ENCODE measurements at places on chromosomes 11 and 22.

DNA sequence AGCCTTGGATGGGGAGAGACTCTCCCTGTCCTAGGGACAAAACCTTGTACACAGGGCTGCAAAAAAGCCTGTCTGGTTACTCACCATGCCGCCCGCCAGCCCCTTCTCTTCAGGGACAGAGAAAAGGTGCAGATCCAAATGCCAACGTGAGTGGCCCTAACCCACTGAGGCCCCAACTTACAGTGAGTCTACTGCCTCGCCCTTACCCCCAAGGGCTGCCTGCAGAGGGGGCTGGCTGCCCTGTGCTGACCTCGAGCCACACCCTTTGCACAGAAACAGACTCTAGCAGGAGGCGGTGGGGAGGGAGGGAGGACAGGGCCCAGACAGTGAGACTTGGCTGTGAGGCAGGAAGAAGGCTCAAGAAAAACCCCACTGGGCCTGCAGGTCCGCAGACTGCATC, 13.6 kb upstream of the CHST1 start:
- no peak for DNase-seq

DNA sequence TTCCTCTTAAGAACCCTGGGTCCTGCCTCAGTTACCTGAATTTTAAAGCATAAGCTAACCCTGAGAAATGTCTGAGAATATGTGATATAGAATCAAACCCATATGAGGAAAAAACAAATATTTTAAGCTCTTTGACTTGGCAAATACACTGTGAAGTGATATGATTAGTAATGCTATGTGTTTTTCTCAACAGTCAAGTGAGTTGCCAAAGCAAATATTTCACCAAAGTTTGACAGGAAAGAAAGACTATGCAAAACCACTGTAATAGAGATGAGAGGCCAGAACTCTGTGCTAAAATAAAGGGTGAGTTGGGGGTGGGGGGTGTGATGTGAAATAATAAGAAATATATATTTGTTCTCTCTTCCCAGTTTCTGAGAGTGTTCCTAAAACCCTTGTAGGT, 613.5 kb upstream of the CCDC179 start:
- no peak for DNase-seq

GRCh38 chr11:87203907-87204602, 166.3 kb downstream of the TMEM135 start:
- DNase-seq = no peak

DNA sequence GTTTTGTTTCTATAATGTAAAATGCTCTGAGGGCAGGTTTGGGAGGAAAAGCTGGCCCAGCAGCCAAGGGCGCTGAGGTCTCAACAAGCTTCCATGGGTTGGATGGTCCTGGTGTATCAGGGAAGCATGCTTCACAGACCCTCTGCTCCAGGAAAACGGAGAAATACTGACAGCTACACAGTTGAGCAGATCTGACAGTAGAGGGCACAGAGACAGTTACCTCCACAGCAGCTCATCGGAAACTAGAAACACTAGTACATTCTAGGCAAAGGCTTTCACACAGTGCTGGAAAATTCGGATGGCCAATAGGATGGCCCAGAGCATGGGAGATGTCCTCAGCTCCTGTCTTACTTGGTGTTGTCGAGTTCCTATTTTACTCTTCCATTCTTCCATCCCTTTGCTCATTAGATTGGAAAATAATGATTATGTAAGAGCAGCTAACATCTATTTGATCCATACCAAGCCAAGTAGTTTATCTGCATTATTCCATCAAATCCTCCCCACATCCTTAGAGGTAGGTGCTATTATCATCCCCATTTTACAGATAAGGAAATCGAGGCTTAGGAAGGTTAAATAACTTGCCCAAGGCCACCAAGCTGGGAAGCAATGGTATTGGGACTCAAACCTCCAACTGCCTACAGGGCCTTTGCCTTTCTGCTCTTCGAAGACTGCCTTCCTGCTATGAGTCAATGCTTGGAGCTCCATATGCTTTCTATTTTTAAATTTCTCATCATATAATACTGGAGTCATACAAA, 28.3 kb downstream of the LMO2 start:
- DNase-seq = no peak

DNA sequence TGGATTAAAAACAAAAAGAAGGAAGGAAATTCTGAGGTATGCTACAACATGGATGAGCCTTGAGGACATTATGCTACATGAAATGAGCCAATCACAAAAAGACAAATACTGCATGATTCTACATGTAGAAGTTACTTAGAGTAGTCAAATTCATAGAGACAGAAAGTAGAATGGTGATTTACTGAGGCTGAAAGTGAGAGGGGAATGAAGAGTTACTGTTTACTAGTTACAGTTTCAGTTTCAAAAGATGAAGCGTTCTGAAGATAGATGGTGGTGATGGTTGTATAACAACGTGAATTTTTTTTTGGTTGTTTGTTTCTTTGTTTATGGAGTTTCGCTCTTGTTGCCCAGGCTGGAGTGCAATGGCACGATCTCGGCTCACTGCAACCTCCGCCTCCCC, 9.5 kb downstream of the OR5P2 start:
- DNase-seq = no peak

DNA sequence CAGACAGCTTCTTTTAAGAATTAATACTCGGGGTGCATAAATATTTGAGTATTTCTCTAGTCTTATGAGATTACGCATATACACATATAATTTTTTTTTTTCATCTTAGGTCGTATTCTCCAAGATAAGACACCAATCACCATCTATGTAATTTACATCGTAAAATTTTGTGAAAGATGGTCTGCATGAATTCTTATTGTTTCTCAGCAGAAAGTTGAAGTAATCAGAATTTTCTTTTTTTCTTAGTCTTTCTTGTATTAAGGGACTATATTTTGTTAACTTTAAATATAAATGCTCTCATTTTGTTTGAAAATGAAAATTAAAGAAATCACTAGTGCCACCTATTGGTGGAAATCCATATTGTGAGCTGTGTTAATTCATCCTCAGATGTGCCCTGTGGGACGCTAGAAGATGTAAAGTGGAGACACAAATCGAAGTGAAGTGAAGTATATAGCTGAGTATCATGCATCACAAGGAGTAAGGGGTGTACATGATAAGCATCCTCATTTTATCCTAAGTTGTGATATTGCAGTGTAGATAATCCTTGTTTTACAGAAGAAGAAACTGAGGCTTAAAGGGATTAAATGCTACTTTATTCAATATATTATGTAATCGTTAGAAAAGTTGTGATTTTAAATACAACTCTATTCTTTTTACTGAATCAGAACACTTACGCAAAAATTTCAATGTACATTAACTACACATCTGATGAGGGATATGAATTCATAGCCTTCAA, 2084.3 kb downstream of the LRRC4C start:
- no peak for DNase-seq

Measured in T-helper 9 cell (primary cell).